ENCODE measurements at places on chromosomes 6 and 20.

DNA sequence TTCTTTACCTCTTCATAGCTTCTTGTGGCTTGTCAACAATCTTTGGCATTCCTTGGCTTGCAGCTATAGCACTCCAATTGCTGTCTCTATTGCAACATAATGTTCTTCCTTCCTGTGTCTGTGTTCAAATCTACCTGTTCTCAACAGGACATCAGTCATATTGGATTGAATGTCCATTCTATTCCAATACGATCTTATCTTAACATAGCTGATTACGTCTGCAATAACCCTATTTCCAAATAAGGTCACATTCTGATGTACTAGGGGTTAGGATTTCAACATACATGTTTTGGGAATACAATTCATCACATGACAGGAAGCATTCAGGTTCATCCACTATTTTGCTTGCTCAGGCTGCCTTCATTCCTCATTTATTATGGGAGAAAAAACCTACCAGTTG, 684.4 kb upstream of the CITED2 start:
- no peak for DNase-seq
- no peak overlapping the region for H3K27ac ChIP-seq
- H3K4me1 ChIP-seq = peaks cover 6% of the 10 kb centered on the region

DNA sequence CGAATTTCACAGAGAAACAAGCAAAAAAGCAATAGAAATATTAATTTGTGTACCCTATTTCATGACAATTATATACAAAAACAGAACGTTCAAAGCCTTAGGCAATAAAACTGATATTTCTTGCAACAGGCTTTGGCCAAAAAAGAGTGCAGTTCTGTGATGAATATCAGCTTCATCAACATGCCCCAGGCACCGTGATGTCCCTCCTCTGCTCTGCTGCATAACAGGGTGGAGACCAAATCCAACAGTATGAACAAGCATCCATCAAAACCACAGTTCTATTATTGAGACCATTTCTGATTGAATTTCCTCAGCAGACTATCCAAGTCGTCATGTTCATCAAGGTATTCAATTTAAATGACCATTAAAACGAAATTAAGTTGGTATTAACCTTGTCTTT, 722.6 kb upstream of the NRSN1 start:
- H3K27me3 ChIP-seq = no peaks in the 10 kb centered on the region
- DNase-seq = no peak
- H3K27ac ChIP-seq = no peak overlapping the region
- H3K4me1 ChIP-seq = no peaks in the 10 kb centered on the region
- no peaks in the 10 kb centered on the region for H3K36me3 ChIP-seq

GRCh38 chr20:39960522-39961428, 728.3 kb downstream of the MAFB start:
- H3K36me3 ChIP-seq = no peaks in the 10 kb centered on the region
- H3K4me1 ChIP-seq = peaks cover 10% of the 10 kb centered on the region
- DNase-seq = no peak

GRCh38 chr6:147548921-147549475, 40.5 kb downstream of the SAMD5 start:
- H3K27ac ChIP-seq = no peak overlapping the region
- H3K27me3 ChIP-seq = no peaks in the 10 kb centered on the region
- peaks cover 6% of the 10 kb centered on the region for H3K4me1 ChIP-seq
- no peaks in the 10 kb centered on the region for H3K36me3 ChIP-seq
- no peak overlapping the region for H3K4me3 ChIP-seq
